ENCODE measurements at places on chromosomes 6 and 20. TPM values are rescaled to one million over a fixed set of nuclear protein-coding genes. Genes with fewer than 3 reads are reported as not detected.

The PPP1R16B gene
- 72.9 TPM for total RNA-seq

The CDSN gene
- total RNA-seq = not detected

The PTPN1 gene
- 67.3 TPM for total RNA-seq

The EYS gene
- total RNA-seq = not detected

The CLPSL2 gene
- not detected for total RNA-seq

The CRISP3 gene
- total RNA-seq = not detected

The TRIM10 gene
- not detected for total RNA-seq

DNA sequence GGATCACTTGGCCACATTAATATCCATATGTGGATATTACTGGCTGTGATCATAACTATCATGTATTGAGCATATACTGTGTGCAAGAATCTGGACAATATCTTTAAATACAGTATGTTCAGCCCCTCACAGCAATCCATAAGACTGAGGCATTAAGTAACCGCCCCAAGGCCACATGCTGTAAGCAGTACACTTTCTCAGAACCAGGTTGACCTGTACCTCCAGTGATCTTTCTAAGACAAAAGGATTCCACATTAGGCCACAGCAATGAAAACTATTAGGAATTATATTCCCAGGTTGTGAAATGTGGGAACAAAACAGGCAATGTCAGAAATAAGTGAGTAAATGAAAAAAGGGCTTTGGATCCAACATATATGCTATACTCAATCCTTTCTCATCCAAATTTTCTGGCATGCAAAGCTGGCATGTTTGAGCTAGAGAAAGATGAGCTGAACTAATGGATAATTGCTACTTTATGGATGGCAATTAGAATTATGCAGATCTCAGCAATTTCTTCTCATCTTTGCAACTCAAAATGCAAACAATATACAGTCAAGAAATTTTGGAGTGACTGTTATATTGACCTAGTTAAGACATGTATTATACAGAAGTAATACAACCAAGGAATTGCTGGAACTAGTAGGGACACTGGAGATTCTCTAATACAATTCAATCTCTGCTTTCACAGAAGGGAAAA lies 86.9 kb downstream of the KIF6 start:
- DNase-seq = no peak
- no peaks in the 10 kb centered on the region for H3K4me1 ChIP-seq
- H3K27ac ChIP-seq = no peak overlapping the region

- H3K4me1 ChIP-seq = no peaks in the 10 kb centered on the region
- no peaks in the 10 kb centered on the region for H3K27me3 ChIP-seq
- no peak overlapping the region for H3K4me3 ChIP-seq
- H3K27ac ChIP-seq = no peak overlapping the region
Measured at GRCh38 chr6:136840276-136841001, 18.0 kb downstream of the PEX7 start.

DNA sequence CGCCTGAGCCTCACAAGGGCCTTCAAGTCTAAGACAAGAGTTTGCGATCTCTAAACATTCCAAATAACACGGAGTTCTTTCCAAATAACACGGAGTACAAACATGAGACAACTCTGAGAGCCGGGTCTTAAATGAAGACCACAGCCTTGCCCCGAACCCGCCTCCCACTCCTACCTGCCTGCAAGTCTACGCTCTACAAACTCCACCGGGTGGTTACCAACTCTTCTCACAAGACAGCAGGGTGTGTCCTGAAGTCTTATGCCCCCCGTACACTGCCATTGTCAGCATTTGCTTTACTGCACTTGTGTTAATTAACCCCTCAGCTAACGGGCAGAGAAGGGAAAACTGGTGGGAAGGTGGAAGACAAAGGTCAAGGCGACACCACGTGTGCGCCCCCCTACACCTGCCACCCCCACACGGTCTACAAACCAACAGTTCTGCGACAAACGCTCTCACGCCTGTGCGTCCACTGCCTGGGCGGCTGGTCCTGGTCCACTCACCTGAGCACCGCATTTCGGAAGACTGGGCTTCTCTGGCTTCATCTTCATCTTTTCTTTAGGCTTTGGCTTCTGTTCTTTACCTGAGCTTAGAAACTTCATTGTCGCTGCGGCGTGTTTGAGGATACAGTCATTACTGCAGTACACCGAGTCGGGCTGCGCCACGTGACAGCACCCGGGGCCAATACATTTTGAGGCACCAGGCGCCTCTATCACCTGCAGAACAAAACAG lies 19.5 kb downstream of the DIDO1 start:
- no peaks in the 10 kb centered on the region for H3K27me3 ChIP-seq
- peaks cover 43% of the 10 kb centered on the region for H3K36me3 ChIP-seq
- no peak for DNase-seq
- H3K27ac ChIP-seq = no peak overlapping the region

DNA sequence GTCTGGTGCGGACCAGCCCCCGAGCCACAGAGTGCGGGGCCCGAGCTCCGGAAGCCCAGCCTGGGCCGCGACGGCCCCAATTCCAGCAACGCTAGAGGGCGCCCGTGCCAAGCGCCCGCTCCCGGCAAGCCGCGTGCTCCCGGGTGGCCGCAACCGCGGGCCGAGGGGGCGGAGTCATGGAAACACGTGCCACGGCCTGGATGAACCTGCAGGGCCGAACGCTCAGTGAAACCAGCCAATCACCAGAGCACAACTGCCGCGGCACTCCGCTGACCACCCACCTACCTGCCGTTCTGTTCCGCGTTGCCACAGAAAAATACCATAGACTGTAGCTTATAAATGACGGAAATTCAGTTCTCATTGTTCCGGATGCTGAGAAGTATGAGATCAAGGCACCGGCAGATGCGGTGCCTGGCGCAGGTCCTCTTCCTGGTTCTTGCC lies 85.7 kb upstream of the FOXC1 start:
- peaks cover 16% of the 10 kb centered on the region for H3K4me1 ChIP-seq
- H3K27ac ChIP-seq = peak overlapping the region; percentile 79
- peak; percentile 86 for DNase-seq
- H3K27me3 ChIP-seq = peaks cover 6% of the 10 kb centered on the region

DNA sequence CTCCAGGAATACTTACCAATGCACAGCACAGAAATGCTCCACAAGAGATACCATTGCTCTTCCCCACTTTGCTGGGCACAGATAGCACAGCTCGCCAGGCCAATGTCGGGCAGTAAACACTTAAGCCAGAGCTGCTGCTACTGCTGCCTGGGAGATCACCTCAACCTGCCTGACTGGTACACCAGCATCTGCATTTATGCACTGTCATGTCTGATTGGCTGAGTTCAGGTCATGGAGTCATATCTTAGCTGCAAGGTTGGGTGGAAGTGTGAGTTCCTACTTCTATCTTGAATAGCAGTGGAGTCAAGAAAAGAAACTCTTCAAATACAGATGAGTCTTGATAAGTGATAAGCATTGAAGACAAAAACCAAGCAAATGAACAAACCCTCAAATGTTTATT lies 10.9 kb upstream of the ADGRF4 start:
- no peak for DNase-seq
- no peak overlapping the region for H3K27ac ChIP-seq
- no peaks in the 10 kb centered on the region for H3K4me1 ChIP-seq
- no peak overlapping the region for H3K4me3 ChIP-seq

- no peak overlapping the region for H3K27ac ChIP-seq
- peaks cover 12% of the 10 kb centered on the region for H3K36me3 ChIP-seq
- H3K4me3 ChIP-seq = no peak overlapping the region
- no peaks in the 10 kb centered on the region for H3K27me3 ChIP-seq
- no peaks in the 10 kb centered on the region for H3K4me1 ChIP-seq
- DNase-seq = no peak
Measured at GRCh38 chr6:88855541-88856147, 107.8 kb downstream of the RNGTT start.

DNA sequence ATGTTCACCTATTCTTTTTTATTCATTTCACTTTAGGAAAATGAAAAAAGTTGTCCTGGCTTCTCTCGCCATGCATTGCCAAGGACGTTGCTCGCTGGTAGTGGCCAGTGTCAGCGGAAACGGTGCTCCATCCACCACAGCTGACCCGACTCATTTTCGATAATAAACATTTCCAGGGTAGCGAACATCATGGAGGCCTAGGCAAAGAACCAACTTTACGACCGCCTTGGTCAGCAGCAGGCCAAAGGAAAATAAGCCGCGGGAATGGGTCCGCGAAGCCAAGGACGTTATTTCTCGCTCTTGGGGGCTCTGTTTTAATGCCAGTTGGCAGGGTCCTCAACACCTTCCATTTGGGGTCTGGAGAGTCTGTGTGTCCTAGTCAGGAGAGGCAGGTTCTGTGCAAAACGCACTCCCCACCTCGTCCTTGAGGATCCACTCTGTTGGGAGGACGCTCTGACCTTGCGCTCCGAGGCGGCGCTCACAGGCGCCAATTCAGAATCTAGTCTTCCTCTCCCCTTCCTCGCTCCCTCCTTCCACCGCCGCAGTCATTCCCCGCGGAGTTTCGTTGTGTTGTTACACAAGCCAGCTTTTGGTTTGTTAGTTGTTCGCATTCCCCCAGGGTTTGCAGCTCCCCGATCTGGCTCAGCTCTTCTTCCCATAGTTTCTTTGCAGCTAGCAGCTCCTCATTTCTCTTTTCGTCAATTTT lies 4.1 kb upstream of the PAX1 start:
- peak overlapping the region; percentile 29 for H3K4me3 ChIP-seq
- DNase-seq = no peak
- H3K36me3 ChIP-seq = peaks cover 1% of the 10 kb centered on the region
- H3K27me3 ChIP-seq = peaks cover 79% of the 10 kb centered on the region
- H3K4me1 ChIP-seq = peaks cover 5% of the 10 kb centered on the region
- H3K27ac ChIP-seq = no peak overlapping the region

- no peak overlapping the region for H3K4me3 ChIP-seq
- H3K36me3 ChIP-seq = peaks cover 21% of the 10 kb centered on the region
- DNase-seq = peak; percentile 61
Measured at GRCh38 chr6:26421259-26422144, 18.8 kb upstream of the BTN3A3 start.

DNA sequence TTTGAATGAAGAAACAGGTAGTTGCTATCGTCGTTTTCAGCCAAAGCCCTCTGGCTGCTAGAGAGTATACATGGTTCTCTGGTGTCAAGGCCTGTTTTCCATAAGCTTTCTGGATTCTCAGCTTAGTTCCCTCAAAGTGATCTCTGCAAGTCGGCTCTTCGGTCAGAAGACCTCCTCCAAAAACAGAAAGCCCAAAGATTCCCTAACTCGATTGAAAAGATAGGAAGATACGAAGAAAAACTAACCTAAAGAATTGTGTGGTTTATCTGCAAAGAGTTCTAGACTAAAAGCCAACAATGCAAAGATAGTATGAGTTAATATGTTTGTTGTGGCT lies 545 bp upstream of the ASCC3 start:
- DNase-seq = no peak
- H3K27me3 ChIP-seq = no peaks in the 10 kb centered on the region
- H3K4me1 ChIP-seq = peaks cover 32% of the 10 kb centered on the region
- peaks cover 10% of the 10 kb centered on the region for H3K36me3 ChIP-seq

- no peaks in the 10 kb centered on the region for H3K36me3 ChIP-seq
- no peaks in the 10 kb centered on the region for H3K4me1 ChIP-seq
- no peak for DNase-seq
Measured at GRCh38 chr6:82785206-82785605, 280.4 kb downstream of the UBE3D start.

- H3K4me1 ChIP-seq = peaks cover 5% of the 10 kb centered on the region
- no peaks in the 10 kb centered on the region for H3K36me3 ChIP-seq
- H3K4me3 ChIP-seq = no peak overlapping the region
- peaks cover 5% of the 10 kb centered on the region for H3K27me3 ChIP-seq
- DNase-seq = no peak
Measured at GRCh38 chr6:45648262-45648620, 270.5 kb upstream of the SUPT3H start.

Measured in activated naive CD8-positive, alpha-beta T cell treated with anti-CD3 and anti-CD28 coated beads, Interleukin-2, amount 10 ng/mL, durations not matched to agents 7 days and 5 days (primary cell).